HuH-7.5 (cell line): ENCODE measurements at places on chromosomes 13 and 19.

- no peak for DNase-seq
Measured at GRCh38 chr13:33743438-33744368, 74.2 kb upstream of the RFC3 start.

GRCh38 chr19:18478545-18479311 is 40.8 kb upstream of the ISYNA1 start:
- DNase-seq, result peak; percentile 90

DNA sequence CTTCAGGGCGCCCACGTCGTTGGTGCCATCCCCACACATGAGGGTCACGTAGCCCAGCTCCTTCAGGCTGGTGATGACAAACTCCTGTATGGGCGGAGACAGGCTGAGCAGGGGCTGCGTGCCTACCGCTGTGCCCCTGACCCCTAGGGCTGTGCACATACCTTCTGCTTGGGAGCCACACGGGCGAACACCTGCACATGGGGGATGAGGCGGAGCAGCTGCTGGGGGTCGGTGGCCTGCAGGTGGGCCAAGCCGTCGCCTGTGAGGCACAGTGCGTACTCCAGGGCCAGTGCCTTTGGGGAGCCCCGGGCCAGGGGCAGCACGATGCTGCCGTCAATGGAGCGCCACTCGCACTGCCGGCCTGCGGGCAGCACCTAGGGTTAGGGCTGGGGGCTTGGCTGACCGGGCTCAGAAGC is 6.1 kb upstream of the GMIP start:
- no peak for DNase-seq

GRCh38 chr13:23660249-23660648 is 90.0 kb downstream of the TNFRSF19 start:
- DNase-seq, result no peak
